ENCODE measurements at places on chromosomes 4 and X.

DNA sequence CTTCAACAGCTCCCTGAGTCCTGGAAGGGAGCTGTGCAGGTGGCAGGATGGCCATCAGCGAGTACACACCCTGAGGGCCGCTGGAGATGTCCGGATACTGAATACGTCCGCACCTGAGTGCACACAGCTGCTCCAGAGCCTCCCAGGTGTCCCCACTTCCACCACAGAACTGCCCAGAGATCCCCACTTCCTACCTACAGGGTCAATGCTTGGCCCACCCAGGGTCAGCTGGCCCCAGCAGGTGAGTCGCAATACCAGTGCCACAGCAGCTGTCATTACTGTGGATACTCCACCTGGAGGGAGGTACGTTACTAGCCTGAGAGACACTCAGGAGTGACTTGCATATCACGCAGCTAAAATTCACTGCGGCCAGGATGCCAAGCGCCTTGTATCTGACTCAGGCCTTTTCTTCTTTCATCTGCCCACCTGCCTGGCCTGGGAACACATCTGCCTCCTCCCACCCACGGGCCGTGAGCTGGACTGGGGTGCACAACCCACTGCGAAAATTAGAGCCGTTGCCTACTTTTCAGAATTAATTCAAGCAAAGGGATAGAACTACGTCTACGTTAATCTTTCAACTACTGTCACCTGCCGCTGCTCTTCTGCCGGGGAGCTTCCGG is 9.4 kb downstream of the C4orf50 start:
- DNase-seq: no peak

- no peak for DNase-seq
Measured at GRCh38 chr4:94741304-94741703, 16.5 kb upstream of the BMPR1B start.

GRCh38 chrX:116009861-116010710 is 160.5 kb upstream of the AGTR2 start:
- DNase-seq: no peak

DNA sequence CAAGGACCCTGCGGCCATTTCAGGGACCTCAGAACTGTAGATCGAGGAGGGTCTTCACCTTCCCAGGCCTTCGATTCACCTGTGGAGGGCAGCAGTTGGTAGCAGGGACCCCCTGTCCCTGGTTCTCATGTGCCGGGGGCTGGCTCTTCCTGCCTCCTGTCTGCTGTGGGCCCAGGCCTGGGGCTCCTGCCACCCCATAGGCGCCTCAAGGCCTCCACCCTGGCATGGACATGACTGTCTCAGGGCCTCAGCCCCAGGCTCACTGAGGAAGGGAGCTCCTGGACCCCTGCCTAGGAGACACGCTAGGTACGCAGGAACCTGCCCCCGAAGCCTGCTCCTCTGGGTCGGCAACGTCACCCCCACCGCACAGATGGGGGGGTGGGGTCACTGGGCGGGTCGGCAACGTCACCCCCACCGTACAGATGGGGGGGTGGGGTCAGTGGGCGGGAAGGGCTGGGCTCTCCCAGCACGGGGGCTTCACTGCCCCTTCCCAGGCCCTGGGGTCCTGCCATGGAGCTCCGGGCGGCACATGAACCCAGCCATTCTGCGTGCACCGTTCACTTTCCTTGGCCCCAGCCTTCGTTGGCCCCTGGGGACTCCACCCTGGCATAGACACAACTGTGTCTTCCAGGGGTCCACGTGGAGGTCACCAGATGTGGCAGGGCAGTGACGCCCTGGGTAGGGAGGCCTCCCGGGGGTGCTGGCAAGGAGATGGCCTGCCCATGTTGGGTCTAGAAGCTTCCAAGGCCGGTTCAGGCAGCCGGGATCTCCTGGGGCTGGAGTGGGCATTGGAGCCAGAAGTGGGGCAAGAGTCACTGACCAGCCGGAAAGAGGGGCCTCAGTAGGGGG is 3.5 kb upstream of the HGFAC start:
- DNase-seq: no peak
